ENCODE measurements at places on chromosomes 4 and X.
A peak's percentile ranks its signal among the peaks of the same experiment; 100 is the strongest.

DNA sequence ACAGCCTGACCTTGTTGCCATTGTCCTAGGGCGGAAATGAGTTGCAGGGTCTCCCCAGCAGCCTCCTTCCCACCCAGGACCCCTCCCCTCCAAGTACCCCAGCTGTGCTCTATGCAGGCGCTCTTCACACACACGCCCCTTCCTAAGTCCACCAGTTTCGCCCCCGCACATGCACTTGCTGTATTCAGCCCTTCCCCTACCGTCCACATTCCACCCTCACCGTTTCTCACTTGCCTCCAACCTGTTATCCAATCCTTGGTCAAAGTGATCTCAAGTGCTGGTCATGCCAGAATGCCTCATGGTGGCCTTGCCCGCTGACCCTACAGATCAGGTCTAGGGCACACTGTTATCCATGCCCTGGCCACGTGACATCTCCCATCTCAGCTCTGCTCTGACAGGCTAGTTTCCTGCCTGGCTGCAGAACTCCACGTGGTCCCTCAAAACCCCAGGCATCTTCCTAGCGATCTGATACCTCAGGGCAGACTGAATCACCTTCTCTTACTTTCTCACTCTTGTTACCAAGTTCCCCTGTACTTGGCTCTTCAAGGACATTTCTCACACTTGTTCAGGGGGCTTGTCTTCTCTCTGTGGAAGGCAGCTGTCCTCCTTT, 39.7 kb downstream of the NSG1 start:
- DNase-seq: no peak

DNA sequence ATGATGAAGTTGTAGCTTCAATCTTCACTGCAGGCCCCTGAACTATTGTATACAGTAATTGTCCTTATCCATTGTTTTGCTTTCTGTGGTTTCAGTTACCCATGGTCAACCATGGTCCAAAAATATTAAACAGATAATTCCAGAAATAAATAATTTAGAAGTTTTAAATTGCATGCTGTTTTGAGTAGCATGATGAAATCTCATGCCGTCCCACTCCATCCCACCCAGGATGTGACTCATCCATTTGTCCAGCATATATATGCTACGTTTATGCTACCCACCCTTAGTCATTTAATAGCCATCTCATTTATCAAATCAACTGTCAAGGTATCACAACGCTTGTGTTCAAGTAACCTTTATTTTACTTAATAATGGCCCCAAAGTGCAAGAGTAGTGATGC, 34.5 kb downstream of the IQCM start:
- DNase-seq: no peak

- DNase-seq: peak; percentile 55
These were observed 53.3 kb downstream of the RGS12 start for GRCh38 chr4:3346146-3346545.

DNA sequence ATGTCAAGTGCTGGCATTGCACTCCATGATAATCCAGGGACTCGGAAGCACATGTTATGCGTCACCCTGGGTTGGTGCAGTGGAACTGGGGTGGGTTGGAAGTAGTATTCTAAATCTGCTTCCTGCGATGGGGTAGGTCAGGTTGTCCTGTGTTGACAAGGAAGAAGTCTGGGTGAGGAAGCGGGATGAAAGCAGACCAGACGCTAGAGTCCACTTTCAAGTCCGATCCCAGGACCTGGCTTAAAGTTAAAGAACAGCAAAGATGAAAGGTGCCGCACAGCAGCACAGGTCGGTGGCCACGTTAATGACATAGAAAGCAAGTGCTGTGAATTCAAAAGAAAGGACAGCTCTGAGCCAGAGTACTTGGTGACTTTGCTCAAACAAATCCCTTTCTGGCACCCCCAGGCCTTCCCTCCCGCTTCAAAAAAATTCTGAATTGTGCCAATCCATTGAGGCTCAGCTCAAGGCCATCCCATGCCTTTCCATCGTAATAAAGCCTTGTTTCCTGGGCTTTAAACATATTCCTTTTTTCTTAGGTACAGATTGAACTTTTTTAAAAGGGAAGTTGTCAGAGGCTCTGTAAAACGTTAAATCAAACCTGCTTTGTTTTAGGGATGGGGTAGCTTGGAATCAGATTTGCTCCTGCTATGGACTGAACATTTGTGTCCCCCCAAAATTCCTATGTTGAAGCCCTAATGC, 117.7 kb downstream of the PTTG2 start:
- DNase-seq: no peak

GRCh38 chr4:114595207-114595606, 3.4 kb upstream of the UGT8 start:
- no peak for DNase-seq

GRCh38 chr4:143586080-143586479, 72.6 kb downstream of the SMARCA5 start:
- no peak for DNase-seq

- no peak for DNase-seq
These were observed 69.4 kb downstream of the DCHS2 start for GRCh38 chr4:154422152-154422551.
